ENCODE measurements at places on chromosomes 16 and 17.
A peak's percentile ranks its signal among the peaks of the same experiment; 100 is the strongest.

DNA sequence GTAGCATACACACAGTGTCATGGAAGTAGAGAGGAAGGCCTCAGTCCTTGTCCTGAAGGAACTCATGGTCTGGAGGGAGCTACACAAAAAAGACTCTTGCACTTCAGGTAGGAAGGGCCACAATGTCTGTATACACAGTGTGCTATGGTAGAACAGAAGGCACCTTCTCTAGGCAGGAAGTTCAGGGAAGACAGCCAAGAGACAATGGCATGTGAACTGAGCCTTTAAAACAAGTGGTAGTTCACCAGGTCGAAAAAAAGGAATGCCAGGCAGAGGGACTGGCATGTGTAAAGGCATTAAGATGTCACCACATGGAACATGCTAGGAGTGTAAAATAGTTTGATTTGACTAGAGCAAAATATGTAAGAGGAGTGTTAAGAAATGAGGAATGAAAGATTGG, 9.7 kb downstream of the GNAO1 start:
- no peak for DNase-seq

GRCh38 chr16:23597003-23597756, 1.1 kb upstream of the NDUFAB1 start:
- peak; percentile 43 for DNase-seq

- no peak for DNase-seq
Measured at GRCh38 chr16:28930652-28931051, 1.1 kb upstream of the CD19 start.

- no peak for DNase-seq
Measured at GRCh38 chr16:28038409-28038808, 25.1 kb downstream of the GSG1L start.

DNA sequence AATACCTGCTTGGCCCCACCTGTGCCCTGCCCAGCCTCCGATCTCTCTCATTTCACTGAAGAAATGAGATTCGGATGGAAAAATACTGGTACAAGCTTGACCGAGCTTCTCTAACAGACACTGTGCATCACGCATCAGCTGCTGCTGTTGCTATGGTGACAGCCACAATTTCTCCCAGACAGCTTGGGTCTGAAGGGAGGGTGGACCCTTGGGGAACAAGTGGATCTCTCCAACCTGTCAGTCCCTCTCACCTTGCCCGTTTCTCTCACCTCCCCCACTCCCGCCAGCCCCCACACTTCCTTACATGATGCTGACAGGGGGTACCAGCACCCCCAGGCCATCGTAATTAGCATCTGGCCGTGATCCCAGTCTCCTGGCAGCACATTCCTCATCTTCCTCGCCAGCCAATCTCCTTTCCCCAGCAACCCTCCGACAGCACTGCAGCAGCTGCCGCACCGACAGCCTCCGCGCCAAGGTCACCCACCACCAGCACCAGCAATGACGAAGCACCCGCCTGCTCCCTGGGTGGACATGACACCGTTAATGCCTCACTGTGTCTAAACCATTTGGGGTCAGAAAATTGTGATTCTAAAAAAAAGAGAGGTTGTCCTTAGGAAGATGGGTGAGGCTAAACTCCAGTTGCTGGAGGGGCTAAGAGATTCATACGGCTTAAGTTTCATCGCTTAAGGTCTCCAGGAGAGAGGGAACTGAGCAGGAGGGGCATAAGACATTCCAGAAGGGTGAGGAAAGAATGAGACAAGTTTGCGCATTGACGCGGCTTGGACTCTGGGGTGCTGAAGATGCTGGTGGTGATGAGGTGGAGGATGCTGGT, 58.6 kb upstream of the TNRC6A start:
- no peak for DNase-seq

DNA sequence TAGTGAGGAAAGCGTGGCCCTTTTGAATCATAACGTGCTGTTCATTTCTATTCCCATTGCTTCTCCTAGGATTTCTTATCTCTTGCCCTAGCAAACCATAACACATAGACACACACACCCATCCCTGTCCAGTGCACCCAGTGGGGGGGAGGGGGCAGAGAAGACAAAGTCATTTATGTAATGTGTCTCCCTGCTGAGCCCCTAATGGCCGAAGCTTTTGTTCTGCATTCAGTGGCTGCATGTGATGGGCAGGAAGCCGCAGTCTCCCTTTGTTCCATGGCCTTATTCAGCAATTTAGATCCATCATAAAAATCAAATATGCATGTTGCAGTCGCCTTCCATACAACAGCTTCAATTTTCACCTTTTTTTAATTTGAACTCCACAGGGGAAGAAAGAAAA, 325.4 kb downstream of the ZFHX3 start:
- no peak for DNase-seq

GRCh38 chr16:14509055-14509454, 121.0 kb downstream of the PARN start:
- DNase-seq: no peak
